T47D (cell line): ENCODE measurements at places on chromosomes 11 and 22.

DNA sequence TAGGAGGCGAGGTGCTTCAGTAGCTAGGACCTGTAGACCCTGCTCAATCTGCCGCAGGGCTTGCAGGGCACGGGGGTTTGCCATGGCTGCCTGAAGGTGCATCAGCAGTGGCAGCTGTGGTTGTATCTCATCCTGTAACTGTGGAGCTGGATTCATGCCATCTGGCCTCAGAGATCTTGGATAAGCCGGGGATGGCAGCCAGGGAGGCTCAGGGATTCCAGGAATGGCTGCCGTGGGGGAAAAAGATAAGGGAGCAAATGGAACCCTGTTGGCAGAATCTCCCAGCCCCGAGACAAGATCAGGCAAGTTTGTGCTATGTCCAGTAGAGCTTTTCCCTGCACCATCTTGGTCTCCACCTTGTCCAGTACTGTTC, 1.8 kb downstream of the UBQLN3 start:
- DNase-seq: no peak

DNA sequence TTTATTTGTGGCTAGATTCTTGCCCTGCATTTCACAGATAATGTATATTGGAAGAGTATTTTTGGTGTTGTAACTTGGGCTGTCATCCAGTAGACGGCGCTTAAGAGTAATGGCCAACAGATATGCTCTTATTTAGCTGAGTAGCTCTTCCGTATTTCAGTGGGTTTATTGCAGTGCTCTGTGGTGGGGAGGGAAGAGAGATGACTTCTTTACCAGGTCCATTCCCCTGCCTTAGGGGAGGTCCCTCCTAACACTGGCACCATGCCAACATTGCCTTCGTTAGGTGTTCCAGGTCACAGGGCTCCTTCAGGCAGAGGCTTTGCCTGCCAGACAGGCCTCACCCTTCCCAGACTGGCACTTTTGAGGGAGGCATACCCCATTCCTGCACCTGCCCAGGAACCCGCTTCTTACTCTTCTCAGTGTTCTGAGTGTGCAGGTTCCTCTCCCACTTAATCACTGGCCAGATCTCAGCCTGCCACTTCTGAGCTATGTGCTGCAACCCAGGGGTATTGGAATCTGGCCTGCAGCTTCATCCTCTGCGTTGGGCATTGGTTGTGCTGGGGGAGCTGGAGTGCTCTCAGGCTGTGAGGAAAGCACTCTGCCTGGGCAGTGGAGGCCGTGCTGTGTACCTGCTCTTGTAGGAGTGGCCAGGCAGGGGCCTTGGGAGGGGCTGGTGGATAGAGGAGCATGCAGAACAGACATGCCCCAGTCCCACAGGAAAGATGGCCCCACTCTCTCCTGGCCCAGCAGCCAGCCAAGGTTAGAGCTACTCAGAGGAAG, 29.4 kb upstream of the SLN start:
- DNase-seq: peak; percentile 55

GRCh38 chr22:21791635-21792625, 56.3 kb upstream of the YPEL1 start:
- DNase-seq: no peak

DNA sequence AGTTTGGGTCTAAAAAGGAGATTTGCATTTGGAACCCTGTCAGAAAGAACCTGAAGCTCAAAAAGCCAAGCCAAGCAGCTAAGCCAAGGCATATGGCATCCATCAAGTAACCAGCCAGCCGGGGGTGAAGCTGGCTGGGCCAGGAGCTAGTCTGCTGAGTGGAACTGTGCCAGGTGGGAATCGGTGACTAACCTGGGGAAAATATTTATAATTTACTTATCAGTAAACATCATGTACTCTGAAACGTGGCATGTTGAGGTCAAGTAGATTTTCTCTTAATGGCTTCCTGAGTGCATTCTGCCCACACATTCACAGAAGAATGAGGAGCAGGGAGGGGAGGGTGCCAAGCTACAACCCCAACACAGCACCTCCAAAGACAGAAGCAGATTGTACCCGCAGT, 70.5 kb upstream of the SESN3 start:
- DNase-seq: no peak

- DNase-seq: peak; percentile 51
Observed at GRCh38 chr11:46216019-46216764, 61.3 kb upstream of the CREB3L1 start.

GRCh38 chr22:39622881-39623367, 52.4 kb downstream of the CACNA1I start:
- no peak for DNase-seq

- no peak for DNase-seq
Observed at GRCh38 chr11:57513911-57514537, 1.5 kb downstream of the SLC43A1 start.

DNA sequence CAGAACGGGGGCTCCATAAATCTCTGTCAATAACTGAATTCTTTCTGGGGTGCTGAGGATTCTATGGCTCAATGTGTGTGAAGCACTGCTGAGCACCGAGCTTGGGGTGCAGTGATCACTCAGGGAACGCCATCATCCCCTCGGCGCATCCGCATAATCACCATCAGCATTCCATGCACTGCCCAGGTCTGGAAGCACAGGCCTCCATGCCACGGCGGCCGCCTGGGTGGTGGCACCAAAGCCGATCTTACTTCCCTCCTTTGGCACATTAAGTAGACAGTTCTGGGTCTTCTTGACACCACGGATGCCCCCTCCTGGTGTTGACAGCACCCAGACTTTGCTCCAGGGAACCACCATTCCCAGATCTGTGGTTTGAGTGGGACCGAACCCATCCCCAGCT, 15.6 kb downstream of the LTO1 start:
- no peak for DNase-seq

- no peak for DNase-seq
Observed at GRCh38 chr22:20026204-20026908, 5.4 kb downstream of the TANGO2 start.

DNA sequence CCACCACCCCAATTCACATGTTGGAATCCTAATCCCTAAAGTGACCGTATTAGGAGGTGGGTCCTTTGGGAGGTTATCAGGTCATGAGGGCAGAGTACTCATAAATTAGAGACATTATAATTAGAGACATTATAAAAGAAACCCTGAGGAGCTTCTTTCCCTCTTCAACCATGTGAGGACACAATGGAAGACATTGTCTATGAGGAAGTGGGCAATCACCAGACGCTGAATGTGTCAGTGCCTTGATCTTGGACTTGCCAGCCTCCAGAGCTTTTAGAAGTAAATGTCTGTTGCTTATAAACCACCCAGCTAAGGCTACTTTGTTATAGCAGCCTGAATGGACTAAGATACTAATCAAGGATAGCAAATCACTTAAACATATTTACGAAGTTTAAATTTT, 14.8 kb downstream of the GAB2 start:
- DNase-seq: no peak

- DNase-seq: no peak
Observed at GRCh38 chr22:33573479-33573878, 346.8 kb downstream of the LARGE1 start.

DNA sequence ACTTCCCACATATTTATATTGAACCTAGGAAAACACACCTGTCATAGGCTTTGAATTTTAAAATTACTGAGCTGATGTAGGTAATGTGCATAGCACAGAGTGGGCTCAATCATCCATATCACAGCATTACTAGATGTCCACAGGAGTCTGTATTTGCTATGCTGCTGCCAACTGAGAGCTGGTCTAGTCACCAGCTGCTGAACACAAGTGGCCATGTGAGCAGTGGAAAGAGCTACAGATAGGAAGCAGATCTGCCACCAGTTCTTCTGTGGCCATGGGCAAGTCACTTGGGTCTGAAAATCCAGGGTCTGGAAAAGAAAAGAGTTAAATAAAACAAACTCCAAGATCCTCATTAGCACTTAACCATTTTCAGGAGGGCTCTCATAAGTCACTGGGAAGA, 91.8 kb downstream of the APIP start:
- DNase-seq: no peak

GRCh38 chr11:8947230-8947943, 4.6 kb upstream of the ASCL3 start:
- DNase-seq: no peak

- DNase-seq: no peak
Observed at GRCh38 chr11:133864756-133865155, 19.4 kb upstream of the SPATA19 start.

- peak; percentile 76 for DNase-seq
Observed at GRCh38 chr11:102476812-102477211, 24.2 kb upstream of the TMEM123 start.

- no peak for DNase-seq
Observed at GRCh38 chr11:85717429-85717828, 31.4 kb upstream of the CCDC89 start.
